ENCODE measurements at places on chromosomes 2 and 18.

DNA sequence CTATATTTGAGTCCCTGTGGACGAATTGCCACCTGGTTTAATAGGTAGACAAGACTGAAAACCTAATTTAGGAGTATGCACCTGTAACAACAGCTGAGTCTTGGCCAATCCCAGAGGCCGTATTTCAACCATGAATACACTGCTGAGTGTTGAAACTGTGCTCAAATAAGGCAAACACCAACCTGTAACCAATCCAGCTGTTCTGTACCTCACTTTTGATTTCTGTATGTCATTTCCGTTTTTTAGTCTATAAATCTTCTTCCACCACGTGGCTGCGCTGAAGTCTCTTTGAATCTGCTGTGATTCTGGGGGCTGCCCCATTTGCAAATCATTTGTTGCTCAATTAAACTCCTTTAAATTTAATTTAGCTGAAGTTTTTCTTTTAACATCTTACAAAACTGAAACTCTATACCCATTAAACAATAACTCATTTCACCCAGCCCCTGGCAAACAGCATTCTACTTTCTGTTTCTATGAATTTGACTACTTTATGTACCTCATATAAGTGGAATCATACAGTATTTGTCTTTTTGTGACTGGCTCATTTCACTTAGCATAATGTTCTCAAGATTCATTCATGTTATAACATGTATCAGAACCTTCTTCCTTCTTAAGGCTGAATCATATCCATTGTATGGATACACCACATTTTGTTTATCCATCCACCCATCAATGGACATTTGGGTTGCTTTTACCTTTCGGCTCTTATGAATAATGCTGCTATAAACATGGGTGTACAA is 7.5 kb upstream of the YPEL5 start:
- DNase-seq, result no peak

GRCh38 chr2:46309052-46309953 is 12.1 kb downstream of the EPAS1 start:
- DNase-seq, result no peak

DNA sequence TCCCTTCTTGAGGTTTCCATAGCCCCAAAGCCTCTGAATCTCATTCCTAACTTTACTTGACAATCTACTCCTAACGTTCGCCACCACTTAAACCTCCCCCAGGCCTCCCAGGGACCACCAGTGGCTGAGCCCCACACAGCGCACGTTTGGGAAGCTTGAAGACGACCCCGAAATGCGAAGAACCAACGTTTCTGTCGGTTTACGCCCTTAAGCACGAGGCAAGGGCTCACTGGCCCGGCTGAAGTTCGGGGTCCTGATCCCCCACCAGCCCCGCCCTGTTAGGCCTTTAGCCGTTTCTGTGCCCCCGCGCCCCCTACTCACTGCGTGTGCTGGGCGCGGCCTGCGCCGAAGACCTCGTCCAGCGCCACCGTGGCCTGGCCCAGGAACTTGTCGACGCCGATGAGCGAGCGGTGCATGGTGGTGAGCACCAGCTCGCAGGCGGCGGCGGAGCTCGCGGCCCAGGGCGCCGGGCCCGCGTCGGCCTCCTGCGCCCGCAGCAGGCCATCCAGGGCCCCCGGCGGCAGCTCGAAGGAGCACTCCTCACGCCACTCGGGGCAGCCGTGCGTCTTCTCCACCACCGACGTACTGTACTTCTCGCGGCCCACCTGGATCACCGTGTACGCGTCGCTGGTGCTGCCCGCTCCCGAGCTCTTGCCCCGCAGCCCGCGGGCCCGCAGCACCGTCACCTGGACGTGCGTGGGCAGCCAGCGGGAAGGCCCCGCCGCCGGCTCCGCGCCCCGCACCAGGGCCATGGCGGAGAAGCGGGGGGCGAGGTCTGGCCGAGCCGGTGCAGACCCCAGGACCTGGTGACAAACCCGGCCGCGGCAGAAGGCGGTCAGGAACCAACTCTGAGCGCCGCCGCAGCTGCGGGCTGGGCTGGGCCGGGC is 479 bp downstream of the RAB11FIP5 start:
- no peak for DNase-seq

- DNase-seq, result no peak
Measured at GRCh38 chr2:60045456-60045855, 508.0 kb downstream of the BCL11A start.

DNA sequence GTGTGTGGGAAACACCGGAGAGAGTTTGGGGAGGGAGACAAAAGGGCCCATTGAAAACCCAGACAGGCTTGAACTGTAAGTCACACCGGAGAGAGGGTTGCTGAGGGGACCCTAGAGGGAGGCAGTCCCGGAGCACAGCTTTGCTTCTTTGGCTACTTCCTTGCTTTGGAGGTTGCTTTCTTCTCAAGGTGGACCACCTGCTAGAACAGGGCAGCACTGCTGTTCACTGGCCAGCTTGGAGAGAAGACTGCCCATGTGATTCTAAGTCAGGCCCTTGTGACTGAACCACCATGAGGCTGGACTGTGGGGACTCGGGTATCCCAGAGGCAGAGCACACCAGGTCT is 4.4 kb downstream of the ACTG2 start:
- DNase-seq, result no peak

DNA sequence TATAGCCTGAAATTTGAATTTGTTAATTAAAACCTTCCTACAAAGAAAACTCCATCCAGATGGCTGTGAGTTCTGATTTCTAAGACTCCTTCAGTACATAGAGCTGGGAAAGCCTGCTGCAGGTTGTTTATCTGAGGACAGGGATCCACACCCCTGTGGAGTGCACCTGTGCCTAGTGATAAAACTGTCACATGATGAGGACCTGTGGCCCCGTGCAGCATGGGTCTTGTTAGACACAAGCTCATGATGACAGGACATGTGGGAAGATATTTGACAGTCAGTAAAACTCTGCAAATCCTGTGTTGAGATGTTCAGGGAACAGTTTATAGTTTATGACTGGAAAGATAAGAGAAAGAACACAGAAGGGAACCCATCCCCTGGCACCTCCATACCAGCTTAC is 133.2 kb upstream of the TMEM18 start:
- DNase-seq, result no peak

DNA sequence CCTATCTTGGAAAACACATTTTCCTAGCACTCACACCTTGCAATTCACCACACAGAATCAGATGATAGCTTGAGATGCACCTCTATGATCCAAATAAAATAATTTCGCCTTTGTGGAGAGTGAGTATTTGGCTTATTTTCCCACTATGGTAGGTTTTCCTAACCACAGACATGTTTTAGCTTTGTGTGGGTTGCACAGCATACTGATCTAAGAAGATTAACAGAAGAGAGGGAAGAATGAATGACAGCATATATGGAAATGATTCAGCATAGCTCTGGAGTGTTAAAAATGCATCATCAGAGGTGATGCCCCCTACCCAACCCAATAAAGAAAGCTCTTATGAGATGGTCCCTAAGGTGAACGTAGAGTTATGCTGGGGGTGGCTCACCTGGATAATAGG is 72.5 kb downstream of the GCA start:
- DNase-seq, result no peak

DNA sequence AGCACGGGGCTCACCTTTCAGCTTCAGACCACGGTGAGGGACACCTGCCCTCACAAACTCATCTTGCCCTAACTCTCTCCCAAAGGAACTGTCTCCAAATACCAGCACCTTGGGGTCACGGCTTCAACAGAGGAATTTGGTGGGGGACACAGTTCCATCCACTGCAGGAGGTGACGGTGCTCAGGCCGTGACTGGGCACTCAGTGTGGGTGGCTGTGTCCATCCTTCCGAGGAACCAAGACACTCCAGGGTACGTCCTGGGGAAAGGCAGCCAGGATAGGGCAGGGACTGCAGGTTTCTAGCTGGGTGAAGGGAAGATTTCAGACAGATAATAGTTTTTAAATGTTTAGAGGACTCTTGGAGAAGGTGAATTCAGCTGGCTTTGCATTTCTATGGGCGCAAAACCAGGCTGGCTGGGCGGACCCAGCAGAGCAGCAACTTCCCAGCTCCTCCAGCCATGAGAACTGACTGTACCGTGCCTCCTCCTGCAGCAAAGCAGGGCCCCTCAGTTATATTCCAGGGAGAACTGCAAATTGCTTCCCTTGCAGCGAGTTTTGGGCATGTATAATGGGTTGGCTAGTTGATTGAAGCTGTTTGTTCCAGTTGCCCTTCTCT is 23.9 kb upstream of the ALLC start:
- no peak for DNase-seq

DNA sequence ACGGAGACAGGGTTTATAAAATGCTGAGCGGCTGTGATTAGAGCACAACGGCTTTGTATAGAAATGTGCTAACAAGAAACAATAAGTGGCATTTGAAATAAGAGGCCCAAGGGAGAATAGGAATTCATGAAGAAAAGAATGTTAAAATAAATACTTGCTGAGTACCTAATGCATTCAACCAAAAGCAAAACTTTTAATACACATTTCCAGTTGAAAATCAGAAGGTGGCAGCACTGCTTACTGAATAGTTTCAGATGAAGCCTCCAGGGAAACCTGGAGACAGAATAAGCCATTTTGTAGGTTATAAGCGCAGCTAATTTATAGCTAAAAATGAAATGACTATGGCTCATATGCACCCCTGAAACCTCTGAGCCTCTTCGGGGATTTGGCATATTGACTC is 286.6 kb downstream of the DPP10 start:
- DNase-seq, result peak; percentile 46

Measured in Kasumi-1 (cell line).